HepG2 (cell line): ENCODE measurements at places on chromosomes 2 and 18. TPM values are rescaled to one million over a fixed set of nuclear protein-coding genes. Genes with fewer than 3 reads are reported as not detected.

DNA sequence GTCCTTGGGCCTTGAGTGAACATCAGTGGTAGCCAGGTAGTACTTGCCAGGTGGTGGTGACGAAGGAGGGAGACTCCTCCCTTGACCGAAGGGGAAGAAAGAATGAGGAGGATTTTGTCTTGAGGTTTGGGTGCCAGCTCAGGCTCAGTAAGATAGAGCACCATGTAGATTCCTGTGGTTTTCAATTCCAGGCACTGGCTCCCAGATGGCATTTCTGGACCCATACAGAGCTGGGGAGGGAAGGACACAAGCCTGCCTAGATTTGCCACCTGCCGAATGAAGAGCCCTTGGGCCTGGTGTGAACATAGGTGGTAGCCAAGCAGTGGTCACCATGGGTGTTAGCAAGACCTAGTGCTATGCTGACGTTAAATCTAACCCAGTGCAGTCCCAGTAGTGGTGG lies 108.8 kb upstream of the UBE2E3 start:
- no peak for DNase-seq

GRCh38 chr2:120977582-120978358 lies 242.1 kb downstream of the GLI2 start:
- no peak for DNase-seq

GRCh38 chr18:79042276-79042675 lies 26.9 kb upstream of the ATP9B start:
- no peak for DNase-seq

GRCh38 chr2:236393101-236393500 lies 128.9 kb upstream of the ASB18 start:
- no peak for DNase-seq

DNA sequence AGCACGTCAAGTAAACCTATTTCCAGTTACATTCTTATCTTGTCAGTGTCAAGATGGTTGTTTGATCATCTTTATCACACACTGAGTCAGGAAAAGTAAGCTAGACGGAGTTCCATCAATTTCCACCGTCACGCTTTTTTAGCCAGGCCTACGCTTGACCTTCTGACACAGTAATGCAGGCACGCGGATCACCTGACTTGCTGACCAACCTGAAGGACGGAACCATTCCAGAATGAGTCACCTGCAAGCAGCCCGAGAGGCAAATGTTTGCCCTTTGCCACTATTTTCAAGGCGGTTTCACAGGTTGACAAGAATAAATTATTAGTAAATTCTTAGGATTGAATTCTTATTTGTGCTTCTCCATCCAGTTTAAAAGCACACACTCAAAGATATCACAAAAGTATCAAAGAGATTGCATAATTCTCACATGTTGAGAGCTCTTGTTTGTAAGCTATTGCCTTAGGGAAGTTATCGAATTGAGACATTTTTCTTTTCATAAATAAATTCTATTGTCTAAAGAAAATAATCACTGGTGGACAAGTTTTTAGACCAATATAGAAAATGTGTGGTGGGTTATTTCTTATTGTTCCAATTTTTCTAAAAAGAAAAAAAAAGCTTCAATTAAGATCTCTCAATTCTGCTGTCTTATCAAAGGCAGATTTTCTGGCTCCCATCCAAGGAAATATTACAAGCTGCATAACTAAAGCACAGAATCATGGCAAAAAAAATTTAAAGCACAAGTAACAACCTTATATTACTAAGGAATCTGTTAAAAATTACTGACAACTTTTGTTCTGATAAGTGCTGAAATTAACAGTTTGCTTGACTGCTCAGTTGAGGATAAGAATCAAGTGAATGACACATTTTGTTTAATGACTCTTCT lies 31.9 kb downstream of the UXS1 start:
- DNase-seq, result no peak

- peak; percentile 1 for DNase-seq
Observed at GRCh38 chr18:59631583-59632181, 65.5 kb downstream of the CCBE1 start.

GRCh38 chr2:79000008-79000576 lies 25.4 kb upstream of the REG3G start:
- DNase-seq, result no peak

GRCh38 chr2:7073901-7074300 lies 156.7 kb downstream of the RNF144A start:
- no peak for DNase-seq

DNA sequence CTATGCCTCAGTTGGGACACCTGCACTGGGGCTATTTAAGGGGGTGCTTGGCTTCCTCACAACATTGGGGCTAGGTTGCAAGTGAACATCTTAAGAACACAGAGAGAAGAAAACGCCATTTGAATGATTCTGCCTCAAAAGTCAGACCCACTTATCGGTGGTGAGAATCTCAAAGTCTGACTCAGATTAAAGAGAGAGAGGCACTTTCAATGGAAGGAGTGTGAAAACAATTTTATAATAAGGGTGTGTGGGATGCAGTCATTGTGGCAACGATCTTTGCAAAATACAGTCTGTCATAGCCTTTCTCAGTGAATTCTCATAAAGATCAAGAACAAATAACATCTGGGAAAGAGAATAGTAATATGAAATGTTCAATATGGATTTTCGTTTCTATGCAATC lies 41.8 kb downstream of the CCDC102B start:
- no peak for DNase-seq

GRCh38 chr2:161243312-161243711 lies 64.9 kb upstream of the PSMD14 start:
- no peak for DNase-seq

DNA sequence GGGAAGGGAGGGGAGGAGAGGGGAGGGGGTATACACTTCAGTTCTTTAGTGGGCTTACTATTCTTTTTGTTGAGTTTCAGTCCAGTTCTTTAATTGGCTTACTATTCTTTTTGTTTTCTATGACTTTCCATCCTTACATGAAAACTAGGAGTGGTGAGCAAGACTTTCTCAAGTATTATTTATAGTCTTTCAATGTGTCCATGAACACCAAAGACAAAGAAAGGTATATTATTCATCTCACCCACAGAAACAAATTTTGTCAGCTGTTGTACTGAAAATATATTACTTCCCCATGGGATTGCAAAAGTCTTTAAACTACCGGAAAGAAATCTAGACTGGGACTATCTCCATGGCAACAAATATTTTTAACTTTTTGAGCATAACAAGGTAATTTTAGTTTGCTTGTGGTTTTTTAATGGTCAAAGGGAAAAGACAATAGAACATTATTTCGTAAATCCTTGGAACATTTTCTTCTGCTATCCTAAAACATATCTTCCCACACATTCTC lies 17.6 kb downstream of the ADAM17 start:
- no peak for DNase-seq

GRCh38 chr18:74446631-74447403 lies 10.3 kb downstream of the DIPK1C start:
- DNase-seq, result no peak

DNA sequence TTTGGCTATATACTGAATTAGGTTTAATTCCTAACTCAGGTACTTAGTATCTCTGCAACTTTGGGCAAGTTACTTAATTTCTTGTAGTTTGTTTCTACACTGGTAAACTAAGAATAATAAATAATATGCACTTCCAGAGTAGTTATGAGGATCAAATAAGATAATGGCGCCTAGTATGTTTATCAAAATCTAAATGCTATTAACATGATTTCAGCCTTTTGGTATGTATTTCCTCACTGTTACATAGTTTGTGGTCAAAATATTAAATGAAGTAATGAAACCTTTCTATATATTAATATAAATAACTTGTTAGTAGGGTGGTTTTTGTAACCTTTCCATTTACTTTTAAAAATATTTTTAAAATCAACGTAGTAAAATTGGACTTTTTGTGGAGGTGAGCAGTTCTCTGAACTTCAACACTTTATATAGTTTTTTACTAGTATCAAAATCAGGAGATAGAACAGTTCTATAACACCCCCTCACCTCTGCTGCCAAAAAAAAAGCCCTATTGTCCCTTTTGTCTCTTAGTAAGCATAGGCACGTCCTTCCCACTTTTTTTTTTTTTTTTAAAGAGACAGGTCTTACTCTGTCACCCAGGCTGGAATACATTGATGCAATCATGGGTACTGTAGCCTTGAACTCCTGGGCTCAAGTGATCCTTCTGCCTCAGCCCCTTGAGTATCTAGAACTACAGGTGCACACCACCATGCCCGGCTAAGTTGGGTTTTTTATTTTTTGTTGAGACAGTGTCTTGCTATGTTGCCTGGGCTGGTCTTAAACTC lies 44.8 kb downstream of the RAB3GAP1 start:
- no peak for DNase-seq

The C2orf15 gene
- polyA plus RNA-seq, result 4.9 and 5.5 TPM in 2 replicates

The IHH gene
- polyA plus RNA-seq, result 0.10 TPM in 1 of 2 replicates, not detected in the other

The DSG3 gene
- not detected in 2 replicates for polyA plus RNA-seq

The HRH4 gene
- not detected in 2 replicates for polyA plus RNA-seq

The AGXT gene
- polyA plus RNA-seq, result 96.1 and 133 TPM in 2 replicates

The SERPINB10 gene
- polyA plus RNA-seq, result not detected in 2 replicates

The PDE11A gene
- polyA plus RNA-seq, result 1.3 and 1.7 TPM in 2 replicates

The GAD1 gene
- polyA plus RNA-seq, result 0.13 TPM in 1 of 2 replicates, not detected in the other
